ENCODE measurements at places on chromosomes 2 and 18. TPM values are rescaled to one million over a fixed set of nuclear protein-coding genes. Genes with fewer than 3 reads are reported as not detected.

GRCh38 chr2:94923196-94923595 lies 52.0 kb downstream of the TEKT4 start:
- no peak for DNase-seq

DNA sequence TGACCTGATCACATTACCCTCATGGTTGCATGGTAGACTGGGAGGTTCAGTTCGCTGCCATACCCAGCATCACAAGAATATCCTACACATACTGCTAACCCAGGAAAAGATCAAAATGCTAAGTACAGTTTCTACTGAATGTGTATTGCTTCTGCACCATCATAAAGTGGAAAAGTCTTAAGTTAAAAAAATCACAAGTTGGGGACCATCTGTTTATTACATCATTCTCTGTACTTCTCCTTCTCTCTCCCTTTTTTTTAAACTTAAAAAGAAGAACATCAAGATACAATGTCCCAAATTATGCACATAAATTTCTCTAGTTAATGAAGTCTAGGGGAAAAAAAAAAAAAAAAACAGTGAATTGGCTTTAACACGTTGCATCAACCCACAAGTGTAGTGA lies 43.3 kb downstream of the NBAS start:
- DNase-seq: no peak

GRCh38 chr2:186716899-186717298 lies 23.0 kb downstream of the FAM171B start:
- no peak for DNase-seq

DNA sequence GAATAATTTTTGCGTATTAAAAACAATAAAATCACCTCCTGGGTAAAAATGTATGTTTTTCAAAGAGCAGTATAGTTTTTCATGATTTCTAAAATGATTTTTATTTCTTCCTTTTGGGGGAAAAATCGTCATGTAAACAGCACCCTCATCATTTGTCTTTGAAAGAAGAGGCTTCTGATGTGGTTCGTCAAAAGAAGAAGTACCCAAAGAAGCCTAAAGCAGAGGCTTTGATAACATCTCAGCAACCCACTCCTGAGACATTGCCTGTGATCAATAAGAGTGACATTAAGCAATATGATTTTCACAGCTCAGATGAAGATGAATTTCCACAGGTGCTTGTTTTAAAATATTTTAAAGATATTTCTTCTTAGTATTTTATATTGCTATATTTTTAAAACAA lies 110.2 kb upstream of the KIF5C start:
- no peak for DNase-seq

GRCh38 chr18:45828917-45829811 lies 3.7 kb downstream of the SIGLEC15 start:
- DNase-seq: peak; percentile 59

DNA sequence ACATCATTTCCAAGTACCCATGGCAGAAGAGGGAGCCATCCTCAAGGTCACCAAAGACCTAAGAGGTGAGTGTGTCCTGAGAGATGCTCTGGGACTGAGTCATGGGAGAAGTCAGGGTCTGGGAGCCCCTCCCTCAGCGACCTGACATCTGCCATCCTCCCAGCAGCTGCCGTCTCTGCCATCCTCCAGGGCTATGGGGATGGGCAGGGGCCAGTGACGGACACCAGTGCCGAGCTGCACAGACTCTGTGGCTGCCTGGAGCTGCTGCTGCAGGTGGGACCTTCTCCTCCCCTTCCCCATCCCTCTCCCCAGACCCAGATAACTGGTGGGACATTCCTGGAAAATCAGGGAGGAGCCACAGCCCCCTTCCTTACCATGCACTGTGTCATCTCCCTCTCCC lies 1.5 kb downstream of the RUFY4 start:
- no peak for DNase-seq

DNA sequence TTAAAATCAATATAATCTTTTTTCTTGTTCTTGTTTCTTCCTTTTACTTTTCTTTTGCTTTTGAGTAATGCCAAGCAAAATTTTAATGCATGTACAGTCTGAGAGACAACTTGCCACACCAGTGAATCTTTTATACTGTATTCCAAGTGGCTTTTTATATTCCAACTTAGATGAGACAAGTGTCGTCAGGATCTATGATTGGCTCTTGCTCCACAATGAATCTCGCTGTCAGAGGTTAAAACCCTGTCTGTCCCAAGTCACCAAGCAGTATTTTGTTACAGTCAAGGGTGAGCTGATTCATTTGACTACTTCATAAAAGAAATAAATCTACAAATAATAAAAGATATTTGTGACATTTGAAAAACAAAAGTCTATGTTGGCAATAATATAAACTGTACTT lies at the start of gene MSTN:
TSS of gene MSTN (minus strand) at position 129 of the 400 bp plus-strand sequence. CDS start 133 bp downstream, outside the sequence.
- DNase-seq: no peak

GRCh38 chr2:35082072-35082471 lies 1273.5 kb upstream of the CRIM1 start:
- DNase-seq: no peak

GRCh38 chr2:121483021-121483420 lies 47.7 kb upstream of the RNU4ATAC start:
- no peak for DNase-seq

GRCh38 chr18:53490019-53490418 lies 734.5 kb downstream of the MBD2 start:
- DNase-seq: no peak

DNA sequence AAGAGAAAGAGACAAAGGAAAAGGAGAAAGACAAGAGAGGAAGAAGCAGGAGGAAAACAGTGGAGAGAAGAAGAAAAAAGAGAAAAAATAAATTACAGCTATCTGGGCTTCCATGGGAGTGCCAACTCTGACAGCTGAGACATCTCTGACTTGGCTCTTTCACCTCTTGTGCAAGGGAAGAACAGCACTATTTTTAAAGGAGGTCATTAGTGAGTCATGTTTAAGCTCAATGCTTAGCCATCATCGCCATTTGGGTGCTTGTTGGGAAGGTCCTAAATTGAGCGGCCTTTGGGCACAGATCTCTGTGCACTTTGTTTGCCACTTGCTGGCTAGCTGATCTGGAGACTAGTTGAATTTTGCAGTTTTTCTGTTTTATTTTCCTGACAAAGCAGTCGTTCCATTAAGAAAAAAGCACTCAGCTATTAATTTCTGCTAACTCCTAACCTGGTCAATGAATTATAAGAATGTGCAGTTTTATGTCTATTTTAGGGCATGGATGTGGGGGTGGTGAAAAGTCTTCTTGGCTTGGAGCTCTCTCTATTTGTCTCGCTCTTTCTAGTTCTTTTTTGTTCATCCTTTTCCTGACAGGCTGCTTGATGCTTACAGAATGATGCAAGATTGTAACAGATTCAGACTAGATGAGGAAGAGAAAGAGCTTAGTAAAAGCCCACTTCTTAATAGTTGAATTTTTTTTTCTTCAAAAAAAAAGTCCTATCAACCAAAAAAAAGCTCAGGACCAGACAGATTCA lies 231.5 kb downstream of the SLC8A1 start:
- DNase-seq: no peak

DNA sequence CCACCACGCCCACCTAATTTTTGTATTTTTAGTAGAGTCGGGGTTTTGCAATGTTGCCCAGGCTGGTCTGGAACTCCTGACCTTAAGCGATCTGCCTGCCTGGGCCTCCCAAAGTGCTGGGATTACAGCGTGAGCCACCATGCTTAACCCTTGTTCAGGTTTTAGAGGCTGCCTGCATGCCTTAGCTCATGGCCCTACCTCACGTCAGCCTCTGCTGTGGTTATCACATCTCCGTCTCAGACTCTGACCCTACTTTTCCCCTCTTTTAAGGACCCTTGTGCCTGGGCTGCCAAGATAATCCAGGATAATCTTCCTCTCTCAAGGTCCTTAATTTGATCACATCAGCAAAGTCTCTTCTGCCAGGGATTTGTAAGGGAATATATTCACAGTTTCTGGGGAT lies 98.2 kb upstream of the PMAIP1 start:
- DNase-seq: no peak

Gene SULT1C2
- 7.7 TPM for total RNA-seq

Gene HRH4
- 0.74 TPM for total RNA-seq

Gene MLPH
- total RNA-seq: 464 TPM

Gene G6PC2
- not detected for total RNA-seq

Gene VWA3B
- total RNA-seq: 25.3 TPM

Gene IGFBP2
- total RNA-seq: 45.3 TPM

Measured in upper lobe of left lung (tissue), 6 donors.